ENCODE measurements at places on chromosomes 16 and 17.

DNA sequence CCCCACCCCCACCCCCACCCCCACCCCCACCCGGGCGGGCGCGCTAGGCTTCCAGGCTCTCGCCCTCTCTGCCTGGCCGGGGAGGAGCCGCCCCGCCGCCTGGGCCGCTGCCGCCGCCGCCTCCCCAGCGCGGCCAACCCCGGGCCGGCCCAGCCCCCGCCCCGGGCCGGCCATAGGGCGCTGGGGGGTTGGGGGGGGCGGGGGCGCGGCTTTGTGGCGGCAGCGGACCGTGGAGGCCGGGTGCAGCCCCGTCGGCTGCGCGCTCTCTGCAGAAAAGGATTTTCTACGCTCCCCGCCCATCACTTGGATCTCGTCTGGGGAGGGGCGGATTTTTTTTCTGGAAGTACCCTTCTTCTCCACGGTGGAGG lies 230.9 kb downstream of the MRTFB start:
- DNase-seq = no peak

- DNase-seq = no peak
Observed at GRCh38 chr16:10862438-10862837, 14.6 kb upstream of the CIITA start.

DNA sequence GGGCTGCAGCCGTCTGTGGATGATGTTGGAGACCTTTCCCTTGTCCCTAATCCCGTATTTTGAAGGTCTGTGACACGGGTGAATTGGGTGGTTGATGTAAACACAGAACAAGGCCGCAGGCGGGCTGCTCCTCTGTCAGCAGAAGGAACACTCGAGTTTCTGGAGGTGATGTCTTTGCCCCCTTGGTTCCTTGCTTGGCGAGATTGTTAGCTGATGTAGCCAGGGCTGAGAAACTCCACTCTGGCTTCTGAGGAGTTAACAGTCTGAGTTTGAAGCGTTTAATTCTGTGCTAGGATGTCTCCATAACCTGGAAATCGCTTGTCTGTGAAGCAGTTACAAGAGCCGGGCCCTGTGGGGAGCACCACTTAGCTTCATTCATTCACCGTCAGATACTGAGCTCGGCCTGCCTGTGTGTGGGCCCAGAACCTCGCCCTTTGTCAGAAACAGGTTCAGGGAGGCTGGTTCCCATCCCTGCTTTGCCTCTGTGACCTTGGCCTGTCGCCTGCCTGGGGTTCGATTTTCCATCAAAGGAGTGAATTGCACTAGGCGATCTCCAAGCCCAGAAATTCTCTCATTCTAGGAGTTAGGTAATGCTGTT lies 1.3 kb downstream of the MAPK8IP3 start:
- no peak for DNase-seq

DNA sequence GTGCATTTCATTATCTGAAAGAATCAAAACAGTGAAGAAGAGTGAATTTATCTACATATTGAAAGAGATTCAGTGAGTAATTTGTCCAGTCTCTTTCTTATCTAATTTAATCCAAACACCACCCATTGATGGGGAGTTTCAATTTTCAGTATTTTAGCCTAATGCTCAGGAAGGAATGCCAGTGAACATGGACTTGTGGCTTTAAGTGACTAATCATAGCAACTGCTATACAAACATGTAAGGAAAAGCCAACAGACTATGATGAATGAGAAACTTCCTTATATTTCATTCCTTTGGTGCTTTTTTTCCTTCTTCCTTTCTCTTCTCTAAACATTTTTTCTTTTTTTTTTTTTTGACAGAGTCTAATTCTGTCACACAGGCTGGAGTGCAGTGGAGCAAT lies 885.8 kb downstream of the KCNJ2 start:
- DNase-seq = no peak

GRCh38 chr16:9077091-9077809 lies 14.2 kb upstream of the HAPSTR1 start:
- DNase-seq = no peak

DNA sequence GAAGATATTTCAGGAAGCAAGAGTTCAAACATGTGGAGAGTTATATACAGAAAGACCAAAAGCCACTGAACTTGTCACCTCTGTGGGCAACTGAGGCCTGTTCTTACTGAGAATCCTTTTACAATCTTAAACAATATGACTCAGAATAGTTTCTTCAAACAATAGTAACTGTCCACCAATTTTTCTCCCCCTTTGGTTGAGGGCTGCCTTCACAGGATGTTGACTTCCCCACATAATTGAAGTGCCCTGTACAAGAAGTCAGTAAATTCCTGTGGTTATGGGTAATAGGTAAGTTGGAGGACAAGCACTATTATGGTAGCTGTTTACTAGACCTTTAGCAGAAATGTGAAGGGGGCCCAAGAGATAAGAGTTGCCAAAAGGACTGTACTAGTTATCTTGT lies 215.8 kb downstream of the CDH8 start:
- DNase-seq = no peak

DNA sequence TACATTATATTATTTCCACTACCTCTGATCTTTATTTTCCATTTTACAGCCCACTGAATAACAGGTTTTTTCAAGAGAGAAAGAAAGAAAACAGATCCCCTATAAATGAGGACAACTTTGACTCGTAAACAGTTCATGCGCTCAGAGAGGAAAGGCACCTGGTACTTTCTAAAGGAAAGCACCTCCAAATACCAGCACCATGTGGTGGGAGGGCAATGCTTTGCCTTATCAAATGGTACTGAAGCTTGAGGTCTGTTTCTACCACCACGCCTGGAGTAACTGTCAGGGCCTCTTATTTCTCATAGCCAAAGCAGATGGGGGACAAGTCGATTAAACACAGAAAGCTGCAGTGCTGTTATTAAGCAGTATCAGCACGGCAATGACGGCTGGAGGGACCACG lies 510.3 kb upstream of the ZFHX3 start:
- DNase-seq = no peak

DNA sequence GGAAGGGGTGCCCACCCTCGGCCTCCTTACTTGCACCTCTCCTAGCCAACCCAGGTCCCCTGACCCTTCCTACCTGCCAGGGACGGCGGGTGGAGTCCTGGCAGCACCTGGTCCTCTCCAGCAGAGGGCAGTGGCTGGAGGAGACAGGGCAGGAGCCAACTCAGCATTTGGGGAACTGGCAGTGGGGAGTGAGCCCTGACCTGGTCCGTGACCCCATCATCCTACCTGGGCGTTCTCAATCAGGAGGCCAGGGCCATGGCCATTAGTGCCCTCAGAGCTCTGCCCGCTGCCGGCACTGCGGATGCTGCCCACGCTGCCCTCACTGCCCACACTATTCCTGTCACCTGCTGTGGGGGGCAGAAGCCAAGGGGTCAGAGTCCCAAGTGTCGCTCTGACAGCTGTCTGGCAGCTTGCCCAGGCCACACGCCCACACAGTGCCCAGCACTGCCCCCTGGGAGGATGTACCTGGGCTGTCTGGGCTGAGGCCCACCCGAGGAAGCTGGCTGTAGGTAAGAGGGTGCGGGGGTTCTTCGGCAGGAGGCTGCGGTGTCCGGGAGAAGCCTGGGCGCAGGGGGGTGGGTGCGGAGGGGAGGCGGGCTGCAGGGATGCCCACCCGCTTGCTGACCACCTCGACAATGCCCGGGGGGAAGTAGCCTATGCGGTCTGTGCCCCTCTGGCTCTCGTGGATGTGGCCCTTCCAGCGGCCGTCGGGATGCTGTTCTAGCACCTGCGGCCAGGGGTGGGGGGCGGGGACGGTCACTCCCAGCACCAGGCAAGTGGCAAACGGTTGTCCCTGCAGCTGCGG lies 10.8 kb downstream of the CASKIN2 start:
- DNase-seq = no peak

DNA sequence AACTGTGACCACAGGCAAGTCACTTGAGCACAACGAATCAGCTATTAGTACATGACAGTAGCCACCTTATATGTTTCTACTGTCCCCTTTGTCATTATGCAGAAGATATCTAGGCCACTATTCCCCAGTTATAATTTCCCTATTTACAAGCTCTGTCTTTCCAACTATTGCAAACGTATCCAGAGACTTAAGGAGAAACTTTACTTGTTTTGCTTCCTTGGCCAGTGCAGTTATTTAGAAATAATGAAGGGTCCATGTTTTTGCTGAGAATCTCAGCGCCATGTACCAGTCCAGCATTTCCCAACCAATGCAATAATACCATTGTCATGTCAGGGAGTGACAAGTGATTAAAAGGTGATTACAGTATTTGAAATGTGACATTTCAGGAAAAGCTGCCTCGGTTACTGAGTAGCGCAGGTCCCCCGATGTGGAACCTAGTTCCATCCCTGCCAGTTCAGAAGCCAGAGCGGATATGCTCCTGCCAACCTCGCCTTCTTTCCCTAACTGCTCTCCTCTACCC lies 743 bp downstream of the ZNF624 start:
- DNase-seq = peak; percentile 0

- DNase-seq = no peak
Observed at GRCh38 chr16:67935101-67935401, 1.6 kb downstream of the PSMB10 start.

DNA sequence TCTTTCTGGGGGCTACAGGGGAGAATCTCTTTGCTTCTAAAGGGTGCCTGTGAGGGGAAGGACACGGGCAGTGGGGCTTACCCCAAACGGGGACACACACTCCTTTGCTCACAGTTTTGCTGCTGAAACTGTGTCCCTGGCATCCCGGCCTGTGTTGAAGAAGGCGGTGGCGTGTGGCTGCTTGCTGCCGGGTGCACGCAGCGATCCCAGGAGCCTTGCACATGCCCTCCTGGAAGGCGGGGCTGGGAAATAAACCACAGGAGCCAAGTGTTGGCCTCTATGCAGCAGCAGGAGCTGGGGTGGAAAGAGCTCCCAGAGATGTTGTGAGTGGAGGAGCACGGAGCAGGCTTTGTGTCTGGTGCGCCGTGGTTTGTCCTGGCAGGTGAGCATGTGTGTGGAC lies 131.0 kb upstream of the CIBAR2 start:
- no peak for DNase-seq

- DNase-seq = no peak
Observed at GRCh38 chr17:49053171-49053829, 56.1 kb downstream of the IGF2BP1 start.

DNA sequence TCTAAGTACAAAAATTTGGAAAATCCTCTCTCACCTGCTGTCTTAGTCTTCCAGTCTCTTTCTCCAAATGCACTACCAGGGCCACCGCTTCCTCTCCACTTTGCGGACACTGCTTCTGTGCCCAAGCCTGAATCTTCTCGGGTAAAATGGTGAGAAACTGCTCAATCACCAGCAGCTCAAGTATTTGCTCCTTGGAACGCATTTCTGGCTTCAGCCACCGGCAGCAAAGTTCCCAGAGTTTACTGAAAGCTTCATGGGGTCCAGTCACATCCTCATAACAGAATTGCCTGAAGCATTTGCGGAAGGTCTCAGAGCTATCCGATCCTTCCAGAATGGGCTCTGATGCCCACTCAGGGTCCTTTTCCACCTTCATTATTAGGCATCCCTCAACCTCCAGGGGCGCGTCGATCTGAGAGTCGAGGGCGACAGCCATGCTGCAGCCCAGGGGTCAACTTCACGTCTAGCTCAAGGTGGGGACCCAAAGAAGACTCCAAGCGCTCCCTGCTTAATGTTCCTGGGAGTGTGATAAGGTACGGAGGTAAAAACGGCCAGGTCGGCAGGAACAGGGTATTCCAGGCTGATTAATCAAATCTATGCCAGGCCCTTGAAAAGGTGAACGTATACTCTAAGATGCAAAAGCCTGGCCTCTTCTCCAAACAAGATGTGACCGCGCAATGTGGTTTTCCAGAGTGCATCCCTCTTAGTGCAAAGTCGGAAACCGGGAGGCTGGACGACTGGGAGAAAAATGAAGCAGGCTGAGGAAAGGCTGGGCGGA lies 763 bp downstream of the ZKSCAN2 start:
- DNase-seq = peak; percentile 7
